ENCODE measurements at places on chromosomes 3 and 15. TPM values are rescaled to one million over a fixed set of nuclear protein-coding genes. Genes with fewer than 3 reads are reported as not detected.

GRCh38 chr15:37903919-37904625 is 30.4 kb upstream of the TMCO5A start:
- no peak for DNase-seq

DNA sequence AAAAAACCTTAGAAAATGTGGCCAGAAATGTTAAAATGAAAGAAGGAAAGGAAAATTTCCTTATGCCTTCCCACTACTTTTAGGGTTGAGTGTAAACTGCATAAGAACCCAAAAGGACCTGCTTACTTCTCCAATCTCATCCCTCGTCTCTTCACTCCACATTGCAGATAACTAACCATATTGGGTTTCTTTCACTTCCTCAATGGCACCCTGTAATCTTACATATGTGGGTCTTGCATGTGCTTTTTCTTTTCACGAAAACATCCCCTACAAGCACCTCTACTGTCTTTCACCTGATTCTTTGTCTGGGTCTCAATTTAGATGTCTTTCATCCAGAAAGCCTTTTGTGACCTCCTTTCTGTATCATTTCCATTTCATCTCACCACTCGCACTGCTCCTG is 23.1 kb downstream of the EOMES start:
- DNase-seq: no peak

- no peak for DNase-seq
Measured at GRCh38 chr3:6567241-6567640, 293.7 kb upstream of the GRM7 start.

- DNase-seq: no peak
Measured at GRCh38 chr3:107816107-107816506, 274.7 kb downstream of the CD47 start.

DNA sequence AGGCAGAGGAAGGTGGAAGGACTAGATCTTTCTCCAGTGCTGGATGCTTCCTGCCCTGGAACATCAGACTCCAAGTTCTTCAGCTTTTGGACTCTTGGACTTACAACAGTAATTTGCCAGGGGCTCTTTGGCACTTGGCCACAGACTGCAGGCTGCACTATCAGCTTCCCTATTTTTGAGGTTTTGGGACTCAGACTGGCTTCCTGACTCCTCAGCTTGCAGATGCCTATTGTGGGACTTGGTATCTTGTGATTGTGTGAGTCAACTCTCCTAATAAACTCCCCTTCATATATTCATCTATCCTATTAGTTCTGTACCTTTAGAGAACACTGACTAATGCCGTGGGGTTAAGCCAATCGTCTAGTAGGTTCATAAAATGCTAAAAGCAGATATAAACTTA is 8.8 kb upstream of the B3GNT5 start:
- no peak for DNase-seq

GRCh38 chr3:87898971-87899370 is 159.8 kb downstream of the CGGBP1 start:
- DNase-seq: no peak

DNA sequence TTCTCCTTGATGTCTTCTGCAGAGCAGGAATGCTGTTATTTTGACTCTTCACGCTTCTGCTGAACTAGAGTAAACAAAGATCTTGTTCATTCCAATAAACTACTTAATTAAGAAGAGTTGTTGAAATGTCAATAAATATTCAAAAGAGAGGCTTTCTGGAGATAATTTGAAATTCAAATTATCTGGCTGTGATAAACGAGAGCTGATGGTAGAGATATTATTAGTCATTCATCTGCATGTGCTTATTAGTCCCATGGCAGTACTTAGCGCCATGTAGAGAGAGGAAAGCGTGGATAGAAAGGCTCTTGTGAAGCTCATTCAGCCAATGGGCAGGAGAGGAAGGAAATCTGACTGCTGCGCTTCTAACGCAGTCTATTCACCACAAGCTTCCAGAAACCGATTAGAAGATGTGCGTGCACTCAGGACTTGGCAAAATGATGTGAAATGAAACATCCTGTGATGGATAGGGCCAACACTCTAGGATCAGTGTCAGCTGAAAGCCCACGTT is 251.1 kb downstream of the GABRB3 start:
- DNase-seq: no peak

Gene MITF
- polyA plus RNA-seq: 48.6 TPM

- DNase-seq: no peak
Measured at GRCh38 chr3:41742121-41742520, 219.8 kb downstream of the ULK4 start.

DNA sequence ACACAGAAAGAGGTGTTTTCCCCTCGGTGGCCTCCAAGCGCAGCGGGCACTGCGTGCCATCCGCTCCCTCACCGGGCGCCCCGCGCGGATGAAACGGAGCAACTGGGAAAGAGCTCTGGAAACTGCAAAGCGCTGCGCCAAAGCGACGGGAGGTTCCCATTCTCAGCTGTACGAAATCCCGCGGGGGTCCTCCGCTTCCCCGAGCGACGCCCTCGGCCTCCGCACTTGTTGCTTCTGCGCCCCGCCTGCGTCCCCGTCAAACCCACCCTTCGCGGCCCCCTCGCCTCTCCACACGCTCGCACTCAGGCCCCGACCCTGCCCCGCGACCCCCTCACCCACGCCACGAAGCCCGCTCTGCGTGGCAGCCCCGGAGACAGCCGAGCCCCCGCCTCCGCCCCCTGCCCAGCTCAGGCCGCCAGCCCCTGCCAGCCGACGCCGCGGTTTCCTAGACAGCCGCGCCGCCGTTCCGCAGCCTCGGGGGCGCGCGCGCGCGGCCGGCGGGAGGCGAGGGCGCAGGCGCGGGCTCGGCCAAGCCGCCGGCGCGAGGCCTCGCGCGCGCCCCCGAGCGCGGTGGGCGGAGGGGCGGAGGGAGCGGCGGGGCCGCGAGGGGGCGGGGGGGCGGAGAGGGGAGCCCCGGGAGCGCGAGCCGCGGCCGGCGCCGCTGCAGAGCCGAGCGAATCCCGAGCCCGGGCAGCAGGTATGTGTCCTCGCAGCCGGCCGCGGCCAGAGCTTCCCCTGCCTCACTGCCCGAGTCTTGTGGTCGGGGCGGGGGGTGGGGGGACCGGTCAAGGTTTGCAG is at the start of gene TMEM266:
Gene TMEM266 (plus strand): TSS at position 666 of the 798 bp plus-strand sequence. CDS start 74,279 bp downstream, outside the sequence.
- no peak for DNase-seq

Gene AADAC
- 0.36 TPM for polyA plus RNA-seq

Gene OIP5
- 12.2 TPM for polyA plus RNA-seq

DNA sequence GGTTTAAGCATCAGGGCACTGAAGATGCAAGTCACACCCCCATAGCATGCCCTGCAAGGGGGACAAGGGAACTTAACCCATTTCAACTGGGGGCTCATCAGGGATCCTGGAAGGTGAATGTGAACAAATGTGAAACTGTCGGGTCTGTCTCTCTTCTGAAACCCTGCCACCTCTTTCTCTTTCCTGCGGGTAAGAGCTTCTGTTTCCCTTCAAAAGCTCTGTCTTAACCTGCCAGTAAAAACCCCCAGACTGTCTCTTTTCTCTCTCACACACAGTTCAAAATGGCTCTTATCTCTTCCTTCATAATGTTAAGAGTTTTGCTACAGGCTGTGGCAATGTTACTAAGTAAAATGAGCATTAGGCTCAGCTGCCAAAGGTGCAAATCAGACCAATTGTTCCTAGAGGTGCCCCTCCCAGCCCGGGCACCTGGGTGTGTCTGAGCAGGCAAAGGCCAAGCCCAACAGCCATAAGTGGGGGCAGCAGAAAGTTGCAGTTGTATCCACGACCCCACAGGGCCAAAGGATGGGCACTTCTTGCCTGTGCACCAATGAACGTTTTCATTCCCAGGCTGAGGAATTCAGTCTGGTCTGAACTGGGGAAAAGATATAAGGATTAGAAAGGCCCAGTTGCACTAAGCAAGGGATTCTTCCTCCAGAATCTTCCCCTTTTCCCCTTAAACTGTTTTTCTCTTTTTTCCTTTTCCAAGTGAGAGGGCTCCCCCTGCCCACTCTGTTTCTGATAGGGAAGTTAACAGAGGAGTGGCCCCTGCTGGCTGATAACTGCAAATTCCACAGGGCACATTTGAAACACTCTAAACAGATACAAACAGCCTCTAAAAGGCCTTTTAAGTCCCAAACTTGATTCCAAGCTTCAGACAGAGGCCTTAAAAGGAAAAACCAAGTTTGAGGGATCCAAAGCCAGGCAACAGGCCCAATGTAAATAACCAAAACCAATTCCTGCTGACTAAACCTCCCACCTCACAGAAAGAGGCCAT is 113.8 kb upstream of the EPHA6 start:
- no peak for DNase-seq

- DNase-seq: no peak
Measured at GRCh38 chr3:117622171-117622841, 912.7 kb downstream of the TUSC7 start.

- no peak for DNase-seq
Measured at GRCh38 chr15:64902863-64903262, 8.8 kb upstream of the ANKDD1A start.

Gene PLA2G4D
- polyA plus RNA-seq: 0.03 TPM

- DNase-seq: no peak
Measured at GRCh38 chr3:172441581-172441980, 6.7 kb downstream of the GHSR start.

DNA sequence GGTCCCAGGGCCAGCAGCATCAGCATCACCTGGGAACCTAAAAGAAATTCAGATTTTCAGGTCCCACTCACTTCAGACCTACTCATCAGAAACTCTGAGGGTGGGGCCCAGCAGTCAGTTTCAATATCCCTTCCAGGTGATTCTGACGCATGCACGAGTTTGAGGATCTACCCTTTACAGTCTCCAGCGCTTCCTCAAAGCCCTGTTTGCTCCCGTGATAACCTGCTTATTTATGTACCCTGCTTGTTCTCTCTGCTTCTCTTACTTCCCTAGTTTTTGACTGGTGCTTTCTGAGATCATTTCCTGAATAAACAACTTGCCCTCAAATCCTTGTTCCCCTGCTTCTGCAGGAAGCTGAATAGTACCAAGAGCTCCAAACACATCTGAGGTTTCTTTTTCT is 245.3 kb downstream of the ZNF621 start:
- DNase-seq: no peak
